AG08395 (cell line): ENCODE measurements at places on chromosomes 13 and 19.
A peak's percentile ranks its signal among the peaks of the same experiment; 100 is the strongest.

GRCh38 chr13:109644069-109644750 lies 142.2 kb downstream of the IRS2 start:
- DNase-seq: no peak

GRCh38 chr13:64347664-64348063 lies 2882.5 kb downstream of the PCDH9 start:
- no peak for DNase-seq

GRCh38 chr19:45474606-45475521 lies 7.1 kb downstream of the FOSB start:
- DNase-seq: no peak

DNA sequence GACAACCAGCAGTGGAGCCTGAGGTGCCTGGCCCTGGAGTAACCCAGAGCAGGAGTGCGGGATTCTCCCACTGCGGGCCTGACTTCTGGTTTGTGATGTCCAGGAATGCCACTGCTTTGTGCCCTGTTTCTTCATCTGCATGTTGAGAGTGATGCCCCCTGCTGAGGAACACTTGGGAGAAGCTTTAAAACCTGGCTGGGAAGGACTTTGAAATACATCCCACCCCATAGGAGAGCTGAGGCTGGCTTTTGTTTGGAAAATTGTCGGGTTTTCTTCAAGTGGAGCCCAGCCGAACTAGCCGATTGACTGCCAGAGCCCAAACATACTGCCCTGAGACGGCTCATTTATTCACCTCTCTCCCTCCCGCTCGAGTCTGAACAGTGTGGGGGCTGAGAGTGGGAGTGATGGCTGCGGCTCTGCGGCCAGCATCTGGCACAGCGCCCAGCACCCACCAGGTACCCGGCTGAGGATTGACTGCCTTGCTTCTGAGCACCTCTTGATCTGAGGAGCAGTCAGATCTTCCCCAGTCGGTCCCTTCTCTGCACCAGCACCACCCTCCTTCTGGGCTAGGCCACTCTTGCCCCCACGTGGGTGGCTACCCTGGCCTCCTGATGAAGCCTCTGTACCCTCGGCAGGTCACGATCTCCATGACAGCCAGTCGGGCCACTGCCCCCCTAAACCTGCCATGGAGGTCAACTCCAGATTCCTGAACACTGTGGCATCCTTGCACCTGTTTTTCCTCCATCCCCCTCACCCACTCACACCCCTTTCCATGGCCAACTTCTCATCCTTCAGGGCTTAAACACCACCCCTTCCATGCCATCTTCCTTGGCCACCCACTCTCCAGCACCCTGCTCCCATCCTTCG lies 148.9 kb downstream of the SIPA1L3 start:
- DNase-seq: no peak

DNA sequence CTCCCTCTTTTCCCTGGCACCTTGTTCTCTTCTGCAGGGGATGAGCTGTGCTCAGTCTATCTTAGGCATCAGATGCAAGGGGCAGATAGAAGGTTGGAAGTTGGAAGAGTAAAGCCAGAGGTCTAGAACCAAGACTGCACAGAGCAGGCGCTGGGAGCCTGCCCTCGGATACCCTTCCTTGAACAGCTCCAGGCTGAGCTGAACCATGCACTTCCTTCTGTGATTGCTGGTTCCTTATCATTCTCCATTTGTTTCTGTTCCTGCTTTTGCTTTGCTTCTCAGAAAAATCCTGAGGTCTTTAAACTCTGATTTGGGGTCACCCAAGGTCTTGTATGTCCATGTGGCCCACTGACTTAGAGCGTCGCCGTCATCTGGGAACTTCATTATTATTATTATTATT lies 36.3 kb downstream of the ARHGEF18 start:
- no peak for DNase-seq

DNA sequence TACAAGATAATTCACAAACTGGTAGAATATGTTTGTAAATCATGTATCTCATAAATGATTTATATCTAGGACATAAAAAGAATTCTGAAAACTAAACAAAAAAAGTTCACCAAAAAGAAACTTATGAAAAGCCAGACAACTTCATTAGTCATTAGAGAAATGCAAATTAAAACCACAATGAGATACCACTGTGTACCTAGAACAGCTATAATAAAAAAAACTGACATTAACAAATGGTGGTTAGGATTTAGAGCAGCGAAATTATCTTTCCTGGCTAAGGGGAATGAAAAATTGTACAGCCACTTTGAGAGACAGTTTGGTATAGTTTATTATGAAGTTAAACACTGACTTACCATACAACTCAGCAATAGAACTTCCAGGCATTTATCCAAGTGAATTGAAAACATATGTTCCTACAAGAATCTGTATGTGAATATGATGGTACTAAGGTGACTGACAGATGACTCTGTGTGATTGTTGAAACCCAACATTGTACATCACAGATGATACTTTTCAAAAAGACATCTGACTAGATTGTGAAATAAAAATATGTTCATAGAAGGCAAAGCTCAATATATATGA lies 41.8 kb downstream of the UGGT2 start:
- DNase-seq: no peak

- no peak for DNase-seq
These were observed 6.0 kb upstream of the ATG4D start for GRCh38 chr19:10537668-10538067.

GRCh38 chr13:21216332-21216731 lies 39.9 kb downstream of the MRPL57 start:
- DNase-seq: no peak

GRCh38 chr19:52527956-52528351 lies 486 bp downstream of the ZNF808 start:
- DNase-seq: peak; percentile 3

- no peak for DNase-seq
These were observed 245.4 kb downstream of the SHISA2 start for GRCh38 chr13:25806264-25806974.

- DNase-seq: no peak
These were observed 1.4 kb downstream of the ZNF324 start for GRCh38 chr19:58468216-58468839.

DNA sequence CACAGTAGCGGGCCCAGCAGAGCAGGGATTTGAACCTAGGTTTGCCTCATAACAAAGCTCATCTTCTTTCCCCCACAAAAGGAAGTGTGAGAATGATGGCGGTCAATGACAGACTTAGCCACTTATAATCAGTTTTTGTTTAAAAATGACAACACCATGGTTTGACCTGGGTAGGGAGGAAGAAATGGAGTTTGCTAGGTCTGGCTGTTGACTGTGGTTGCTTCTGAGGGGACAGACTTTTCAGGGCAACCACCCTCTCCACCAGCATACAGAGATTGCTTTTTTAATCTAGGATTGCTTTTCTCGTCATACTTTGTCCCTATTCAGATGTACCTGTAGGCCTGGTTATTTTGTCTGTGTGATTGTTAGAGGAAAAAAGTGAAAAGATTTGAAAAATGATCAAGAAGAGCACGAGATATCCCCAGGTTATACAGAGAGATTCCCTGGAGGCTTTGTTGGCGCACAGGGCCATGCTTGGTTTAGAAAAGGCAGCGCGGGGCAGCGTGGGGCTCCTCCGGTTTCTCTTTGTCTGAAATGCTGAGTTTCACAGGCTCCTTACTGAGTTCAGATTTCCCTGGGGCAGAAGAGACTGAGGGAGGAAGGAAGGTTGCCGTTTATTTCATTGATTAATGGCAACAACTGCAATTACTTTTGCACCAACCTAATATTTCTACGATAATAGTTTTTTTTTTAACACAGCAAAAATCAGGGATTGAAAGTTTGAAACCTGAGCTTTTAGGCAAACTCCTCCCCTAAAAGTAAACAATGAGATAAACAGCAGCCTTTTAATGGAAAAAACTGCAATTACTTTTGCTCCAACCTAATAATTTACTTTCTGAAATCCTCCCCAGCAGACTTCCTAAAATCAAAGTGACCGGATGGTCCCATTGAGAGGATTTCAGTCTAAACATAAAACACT lies 97.0 kb upstream of the RNF113B start:
- DNase-seq: no peak

- no peak for DNase-seq
These were observed at the start of gene LAIR1 for GRCh38 chr19:54364775-54365257. LAIR1 (minus strand) TSS chr19:54364931; CDS start chr19:54364804, 127 bp downstream.

DNA sequence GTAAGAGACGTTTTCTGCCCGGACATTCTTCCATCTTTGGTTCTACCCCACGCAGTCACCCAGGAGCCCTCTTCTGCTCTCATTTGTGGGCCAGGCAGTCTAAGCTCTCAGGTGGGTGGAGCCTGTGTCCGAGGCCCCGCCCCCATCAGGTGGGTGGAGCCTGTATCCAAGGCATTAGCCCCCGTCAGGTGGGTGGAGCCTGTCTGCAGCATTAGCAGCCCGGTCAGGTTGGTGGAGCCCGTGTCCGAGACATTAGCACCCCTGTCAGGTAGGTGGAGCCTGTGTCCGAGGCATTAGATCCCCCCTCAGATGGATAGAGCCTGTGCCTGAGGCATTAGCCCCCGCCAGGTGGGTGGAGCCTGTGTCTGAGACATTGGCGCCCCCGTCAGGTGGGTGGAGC lies 45.5 kb upstream of the C13orf46 start:
- DNase-seq: peak; percentile 35

DNA sequence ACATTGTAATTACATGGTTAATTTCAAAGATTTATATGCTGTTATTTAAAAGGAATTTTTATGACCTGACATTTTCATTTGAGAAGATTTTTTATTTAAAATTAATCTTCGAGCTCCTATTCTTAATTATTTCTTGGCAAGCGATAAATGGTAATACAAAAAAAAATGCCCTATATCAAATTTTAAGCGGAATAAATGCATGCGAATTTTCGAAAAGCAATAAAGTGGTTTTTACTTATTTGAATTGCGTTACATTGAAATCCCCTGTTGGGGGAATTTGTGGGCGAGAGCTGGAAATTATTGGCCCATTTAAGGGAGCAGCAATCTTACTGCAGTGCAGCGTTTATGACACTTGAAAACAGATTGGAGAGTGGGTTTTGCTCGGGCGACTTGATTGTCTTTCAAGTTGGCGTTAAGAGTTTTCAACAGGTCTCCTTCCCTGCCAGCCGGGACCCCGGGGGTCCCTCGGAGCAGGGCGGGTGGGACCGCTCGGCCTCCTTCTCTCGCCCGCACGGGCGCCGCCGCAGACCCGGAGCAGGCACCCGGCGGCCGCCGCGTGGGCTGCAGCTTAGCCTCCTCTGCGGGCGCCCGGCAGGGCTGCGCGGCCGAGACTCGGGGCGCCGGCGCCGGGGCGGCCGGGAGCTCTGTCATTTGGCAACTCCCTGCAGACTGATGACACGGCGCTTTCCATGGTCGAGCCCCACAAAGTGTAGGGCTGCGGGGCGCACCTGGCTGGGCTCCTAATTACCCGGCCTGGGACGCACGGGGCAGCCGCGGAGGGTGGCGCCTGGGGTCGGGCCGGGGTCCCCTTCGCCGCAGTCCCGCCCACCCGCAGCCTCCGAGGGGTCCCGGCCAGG lies 255.1 kb upstream of the SOX21 start:
- DNase-seq: peak; percentile 26

DNA sequence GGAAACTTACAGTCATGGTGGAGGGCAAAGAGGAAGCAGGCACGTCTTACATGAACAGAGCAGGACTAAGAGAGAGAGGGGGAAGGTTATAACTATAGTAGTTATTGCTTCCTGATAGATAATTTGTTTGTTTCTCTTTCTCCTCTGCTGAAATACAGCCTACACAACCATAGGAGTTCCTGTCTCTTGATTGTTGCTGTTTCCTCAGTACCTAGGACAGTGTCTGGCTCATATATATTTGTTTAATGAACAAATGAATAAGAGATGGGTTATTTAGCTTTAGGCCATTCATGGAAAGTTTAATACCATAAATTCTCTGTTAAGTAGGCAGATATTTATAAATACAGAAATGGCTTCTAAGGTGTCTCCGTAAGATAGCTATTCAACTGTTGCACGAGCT lies 95.2 kb downstream of the PCCA start:
- DNase-seq: no peak

DNA sequence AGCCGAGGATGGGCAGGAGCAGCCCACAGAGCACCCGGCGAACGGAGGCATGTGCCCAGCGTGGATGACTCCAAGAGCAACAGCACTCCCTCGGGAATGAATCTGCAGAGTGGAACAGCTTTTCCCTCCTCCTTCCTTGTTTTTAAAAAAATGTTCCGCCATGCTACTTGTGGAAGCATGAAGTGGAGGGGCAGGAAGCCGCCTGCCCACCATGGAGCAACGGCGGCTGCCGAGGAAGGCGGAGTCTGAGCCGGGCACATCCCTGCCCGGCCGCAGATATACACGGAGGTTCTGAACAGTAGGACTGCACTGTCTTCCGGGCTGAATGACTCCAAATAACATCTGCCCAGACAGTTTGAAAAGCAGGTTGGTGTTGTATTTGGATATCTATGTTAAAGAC lies 65.2 kb downstream of the SOX1 start:
- DNase-seq: no peak

GRCh38 chr19:54351474-54351873 lies 12.5 kb upstream of the LILRA4 start:
- no peak for DNase-seq

DNA sequence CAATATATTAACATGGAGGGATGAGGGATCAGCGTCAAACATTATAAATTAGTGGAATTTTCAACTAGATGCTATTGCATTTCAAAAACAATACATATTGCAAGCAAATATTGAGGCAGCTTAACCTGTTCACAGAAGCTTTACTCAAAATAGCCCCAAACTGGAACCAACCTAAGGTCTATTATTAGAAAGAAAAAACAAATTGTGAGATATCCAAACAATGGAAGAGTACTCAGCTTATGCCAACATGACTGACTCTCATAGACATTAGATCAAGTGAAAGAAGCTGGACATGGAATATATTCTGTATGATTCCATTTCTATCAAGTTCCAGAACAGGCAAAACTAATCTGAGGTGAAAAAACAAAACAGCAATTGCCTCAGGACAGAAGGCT lies 27.6 kb upstream of the NEK3 start:
- DNase-seq: no peak

- peak; percentile 71 for DNase-seq
These were observed 4.7 kb downstream of the ALOX5AP start for GRCh38 chr13:30739761-30740642.

DNA sequence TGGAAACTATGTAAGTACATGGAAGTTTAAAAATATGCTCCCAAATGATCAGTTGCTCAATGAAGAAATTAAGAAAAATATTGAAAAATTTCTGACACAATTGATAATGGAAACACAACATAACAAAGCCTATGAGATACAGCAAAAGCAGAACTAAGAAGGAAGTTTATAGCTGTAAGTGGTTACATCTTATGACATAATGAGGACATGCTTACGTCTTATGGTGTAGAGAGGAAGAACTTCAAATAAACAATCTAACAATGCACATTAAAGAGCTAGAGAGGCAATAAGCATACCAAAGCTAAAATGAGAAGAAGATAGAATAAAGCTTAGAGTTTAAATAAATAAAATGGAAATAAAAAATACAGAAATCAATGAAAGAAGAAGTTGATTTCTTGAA lies 50.0 kb upstream of the CEACAM21 start:
- DNase-seq: no peak

GRCh38 chr13:107192289-107192688 lies 624.4 kb upstream of the ARGLU1 start:
- no peak for DNase-seq
